ENCODE measurements at places on chromosomes 11 and 22. TPM values are rescaled to one million over a fixed set of nuclear protein-coding genes. Genes with fewer than 3 reads are reported as not detected.

Gene PRR5L
- total RNA-seq, result 6.8 TPM

Gene CHEK2
- total RNA-seq, result 2.7 TPM

Gene MAP4K2
- total RNA-seq, result 20.4 TPM

Gene NRIP3
- 2.0 TPM for total RNA-seq

Gene TSPAN32
- total RNA-seq, result 2.6 TPM

Gene TMEM45B
- total RNA-seq, result not detected

Gene HPX
- total RNA-seq, result not detected

Gene RHOG
- 48.9 TPM for total RNA-seq

Gene HSPB2
- total RNA-seq, result 13.0 TPM

Gene RIMBP3C
- 0.04 TPM for total RNA-seq

Gene ANAPC15
- total RNA-seq, result 30.0 TPM

Gene OR52E4
- not detected for total RNA-seq

Gene IGSF9B
- 17.2 TPM for total RNA-seq

Gene MYBPC3
- total RNA-seq, result 797 TPM

Gene PIM3
- 64.5 TPM for total RNA-seq

Gene KIRREL3
- 0.51 TPM for total RNA-seq

Gene RIC3
- total RNA-seq, result 8.5 TPM
